ENCODE measurements at places on chromosomes 3 and 15. TPM values are rescaled to one million over a fixed set of nuclear protein-coding genes. Genes with fewer than 3 reads are reported as not detected.

- H3K27ac ChIP-seq, result no peak overlapping the region
- no peak for DNase-seq
- H3K27me3 ChIP-seq, result peaks cover 18% of the 10 kb centered on the region
- no peak overlapping the region for H3K4me3 ChIP-seq
- no peaks in the 10 kb centered on the region for H3K36me3 ChIP-seq
- no peaks in the 10 kb centered on the region for H3K4me1 ChIP-seq
Measured at GRCh38 chr3:150147776-150148175, 177.1 kb upstream of the PFN2 start.

DNA sequence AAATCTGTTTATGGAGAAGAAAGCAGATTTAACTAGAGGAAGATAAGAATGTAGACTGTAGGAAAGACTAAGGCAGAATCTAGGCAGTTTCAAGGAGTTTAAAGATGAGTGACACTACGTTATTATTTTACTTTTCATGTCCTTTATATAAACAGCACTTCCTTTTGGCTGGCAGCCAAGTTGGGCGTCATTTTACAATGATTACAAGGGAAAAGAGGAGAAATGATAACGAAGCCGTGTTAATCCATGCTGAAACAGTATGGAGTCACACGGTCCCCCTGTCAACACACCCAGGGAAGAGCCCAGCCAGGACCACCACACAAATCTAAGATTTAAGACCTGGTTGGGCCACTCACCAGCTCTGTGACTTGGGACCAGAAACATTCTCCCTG, 83.7 kb upstream of the NEO1 start:
- H3K36me3 ChIP-seq, result peaks cover 4% of the 10 kb centered on the region
- no peak overlapping the region for H3K27ac ChIP-seq
- no peak for DNase-seq
- no peak overlapping the region for H3K4me3 ChIP-seq

The DPH6 gene
- total RNA-seq, result 19.2 TPM

The NLGN1 gene
- not detected for total RNA-seq

The EHHADH gene
- total RNA-seq, result 0.64 TPM

The IRAK2 gene
- 78.4 TPM for total RNA-seq
